Hindlimb muscle (tissue), 1 donor: ENCODE measurements at places on chromosomes 4 and X. TPM values are rescaled to one million over a fixed set of nuclear protein-coding genes. Genes with fewer than 3 reads are reported as not detected.

The CENPE gene
- polyA plus RNA-seq, result 3.4 TPM

The UXT gene
- polyA plus RNA-seq, result 76.5 TPM

The EFHC2 gene
- polyA plus RNA-seq, result 0.18 TPM

The OTC gene
- not detected for polyA plus RNA-seq

DNA sequence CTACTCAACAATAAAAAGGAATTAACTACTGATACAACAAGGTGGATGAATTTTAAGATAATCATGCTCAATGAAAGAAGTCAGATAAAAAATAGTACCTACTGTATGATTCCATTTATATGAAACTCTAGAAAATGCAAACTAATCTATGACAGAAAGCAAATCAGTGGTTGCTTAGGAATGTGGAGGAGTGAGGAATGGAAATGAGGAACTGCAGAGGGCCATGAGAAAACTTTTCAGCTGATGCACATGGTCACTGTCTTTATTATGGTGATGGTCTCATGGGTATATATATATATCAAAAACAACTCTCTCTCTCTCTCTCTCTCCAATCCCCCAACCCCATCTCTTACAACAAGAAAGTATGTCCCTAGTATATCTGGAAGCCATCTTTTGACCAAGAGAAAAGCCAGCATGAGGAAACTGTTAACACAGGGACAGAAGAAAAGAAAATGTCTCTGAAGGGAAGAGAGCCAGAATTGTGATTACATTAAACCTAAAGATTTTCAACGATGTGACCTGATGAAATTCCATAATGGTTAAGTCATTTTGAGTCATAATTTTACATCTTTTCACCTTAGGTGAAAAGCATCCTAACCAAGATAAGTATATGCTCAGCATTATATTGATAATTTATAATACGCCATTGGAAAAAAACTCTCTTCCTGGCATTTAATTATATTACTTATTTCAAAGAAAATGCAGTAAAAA, 8.5 kb upstream of the NFKB1 start:
- DNase-seq, result no peak

- no peak for DNase-seq
Observed at GRCh38 chr4:174650711-174651355, 128.5 kb upstream of the HPGD start.

DNA sequence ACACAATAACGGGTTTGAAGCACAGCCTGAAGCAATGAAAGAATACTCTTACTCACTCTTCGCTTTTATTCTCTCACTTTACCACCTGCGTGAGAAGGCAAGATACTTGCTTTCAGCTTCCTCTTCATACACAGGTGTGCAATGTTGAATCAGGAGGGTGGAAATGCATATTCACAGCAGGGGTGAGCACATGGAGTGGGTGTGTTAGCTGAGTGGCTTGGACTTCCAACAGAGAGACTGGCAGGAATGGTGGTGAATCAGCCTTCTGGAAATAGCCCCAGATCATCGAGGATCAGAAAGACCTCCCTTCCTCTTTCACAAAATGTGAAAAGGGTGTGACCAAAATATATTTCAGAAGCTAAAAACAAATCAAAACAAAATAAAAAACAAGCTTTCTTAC, 521.2 kb downstream of the STIM2 start:
- DNase-seq, result no peak

DNA sequence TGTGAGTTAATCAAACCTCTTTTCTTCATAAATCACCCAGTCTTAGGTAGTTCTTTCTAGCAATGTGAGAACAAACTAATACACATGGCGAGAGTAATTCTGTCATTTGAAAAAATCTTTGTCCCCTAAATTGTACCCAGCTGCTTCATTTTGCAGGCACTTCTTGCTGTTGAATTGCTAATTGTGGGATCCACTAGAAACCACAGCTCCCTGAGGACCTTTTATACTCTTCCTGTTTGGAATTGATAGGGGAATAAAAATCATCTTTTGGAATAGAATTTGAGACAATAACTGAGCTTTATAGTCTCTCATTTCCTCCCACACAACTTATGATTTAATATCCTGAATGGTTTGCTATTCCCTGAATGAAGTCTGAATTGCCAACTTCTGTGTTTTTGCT, 170.2 kb downstream of the PACRGL start:
- DNase-seq, result no peak

GRCh38 chrX:45070116-45071007, 130.3 kb downstream of the DIPK2B start:
- DNase-seq, result peak; percentile 0

GRCh38 chr4:158229768-158230167, 19.5 kb downstream of the TMEM144 start:
- DNase-seq, result no peak

- no peak for DNase-seq
Observed at GRCh38 chrX:72584163-72584562, 11.5 kb upstream of the HDAC8 start.

DNA sequence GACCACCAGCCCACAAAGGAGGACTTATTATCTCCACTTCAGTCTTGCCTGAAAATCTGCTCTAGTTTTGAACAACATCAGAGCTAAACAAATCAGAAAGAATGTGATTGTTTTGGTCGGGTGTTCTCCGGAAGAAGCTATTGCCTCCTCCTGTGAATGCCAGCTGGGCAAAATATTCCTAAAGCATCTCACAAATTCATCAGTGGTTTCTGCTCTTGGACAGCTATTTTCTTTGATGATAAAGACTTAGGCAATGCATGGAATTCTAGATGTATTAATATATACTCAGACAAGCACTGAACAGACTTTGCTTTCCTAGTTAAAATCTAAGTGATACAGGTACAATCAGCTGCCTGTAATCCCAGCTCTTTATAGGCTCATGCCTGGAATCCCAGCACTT, 71.8 kb downstream of the ASMT start:
- no peak for DNase-seq

GRCh38 chr4:142416121-142416520, 430.0 kb downstream of the INPP4B start:
- DNase-seq, result no peak

GRCh38 chrX:12994321-12994720, 19.4 kb downstream of the TMSB4X start:
- no peak for DNase-seq

DNA sequence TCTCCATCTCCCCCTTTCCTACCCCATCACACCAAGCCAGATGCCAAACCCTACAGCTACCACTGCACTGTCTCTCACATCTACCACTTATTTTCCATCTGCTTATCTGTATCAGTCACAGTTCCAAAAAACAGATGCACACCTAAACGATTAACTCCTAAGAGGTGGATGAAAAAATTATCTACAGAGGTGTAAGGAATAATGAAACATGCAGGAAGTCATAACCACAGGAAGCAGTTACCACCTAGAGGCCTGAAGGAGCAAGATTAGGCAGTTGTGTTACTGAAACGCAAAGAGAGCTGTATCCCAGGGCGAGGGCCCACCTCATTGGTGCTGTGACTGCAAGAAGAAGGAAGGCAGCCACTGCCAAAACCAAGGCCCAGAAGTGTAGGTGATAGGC, 87.8 kb upstream of the FAM241A start:
- no peak for DNase-seq

GRCh38 chr4:130044788-130045531, 949.0 kb downstream of the C4orf33 start:
- DNase-seq, result no peak

DNA sequence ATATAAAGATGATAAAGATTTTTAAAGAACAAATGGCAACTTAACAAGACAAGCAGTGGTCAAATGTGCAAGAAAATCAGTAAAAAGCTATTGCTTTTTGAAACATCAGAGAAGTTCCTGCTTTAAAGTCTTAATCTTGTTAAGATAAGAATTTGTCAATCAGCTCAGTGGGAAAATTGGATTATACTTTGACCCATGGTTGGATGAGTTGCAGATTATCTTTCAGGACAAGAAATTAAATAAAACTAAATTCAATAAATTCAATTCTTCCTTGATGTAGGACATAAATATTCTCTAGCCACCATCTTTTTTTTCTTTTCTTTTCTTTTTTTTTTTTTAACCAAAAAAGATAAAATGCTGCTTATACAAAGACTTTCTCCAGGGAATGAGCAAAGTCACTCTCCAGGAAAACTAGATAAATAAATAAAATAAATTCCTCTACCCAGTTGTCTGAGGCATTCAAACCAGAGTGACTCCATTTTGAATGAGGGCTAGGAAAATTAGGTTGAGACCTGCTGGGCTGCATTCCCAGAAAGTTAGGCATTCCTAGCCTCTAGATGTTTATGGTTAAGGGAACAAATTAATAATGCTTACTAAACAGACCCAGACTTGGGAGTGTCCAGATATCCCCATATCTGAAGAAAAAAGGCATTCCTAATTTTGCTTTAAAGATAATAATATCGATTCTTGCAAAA, 211.2 kb downstream of the SNCA start:
- no peak for DNase-seq
